ENCODE measurements at places on chromosomes 16 and 17.

GRCh38 chr17:37025847-37026530, 77.2 kb downstream of the AATF start:
- no peak for DNase-seq

DNA sequence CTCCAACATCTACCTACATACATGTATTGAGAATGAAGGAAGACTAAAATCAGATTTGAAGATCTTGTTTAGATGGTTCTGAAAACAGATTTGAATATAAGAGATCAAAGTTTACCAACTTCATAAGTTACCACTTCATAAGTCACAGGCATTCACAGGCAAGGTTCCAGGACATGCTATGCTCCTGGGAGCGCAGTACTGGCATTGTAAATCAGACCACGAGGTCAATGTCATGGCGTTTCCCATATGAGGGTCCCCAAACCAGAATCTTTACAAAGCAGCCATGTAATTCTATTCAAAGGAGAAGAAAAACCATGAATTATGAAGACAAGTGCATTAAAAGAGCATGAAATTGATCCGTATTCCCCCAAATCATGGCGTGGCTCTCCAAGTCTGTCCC, 3.0 kb downstream of the CDH11 start:
- DNase-seq = no peak

DNA sequence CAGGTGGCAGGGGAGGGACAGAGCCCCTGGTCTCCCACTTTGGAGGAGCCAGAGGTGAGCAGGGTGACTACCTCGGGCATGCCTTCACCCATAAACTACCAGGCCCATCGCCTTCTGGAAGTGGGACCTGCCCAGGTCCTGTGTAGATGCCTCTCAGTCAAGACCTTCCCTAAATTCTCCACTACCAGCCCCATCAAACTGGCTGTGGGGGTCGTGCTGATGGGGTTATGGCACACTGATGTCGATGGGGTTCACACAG, 5.8 kb upstream of the RAB37 start:
- DNase-seq = no peak

GRCh38 chr17:73027130-73027741, 65.3 kb downstream of the SLC39A11 start:
- no peak for DNase-seq

- no peak for DNase-seq
Measured at GRCh38 chr17:40534371-40535189, 30.7 kb downstream of the CCR7 start.

DNA sequence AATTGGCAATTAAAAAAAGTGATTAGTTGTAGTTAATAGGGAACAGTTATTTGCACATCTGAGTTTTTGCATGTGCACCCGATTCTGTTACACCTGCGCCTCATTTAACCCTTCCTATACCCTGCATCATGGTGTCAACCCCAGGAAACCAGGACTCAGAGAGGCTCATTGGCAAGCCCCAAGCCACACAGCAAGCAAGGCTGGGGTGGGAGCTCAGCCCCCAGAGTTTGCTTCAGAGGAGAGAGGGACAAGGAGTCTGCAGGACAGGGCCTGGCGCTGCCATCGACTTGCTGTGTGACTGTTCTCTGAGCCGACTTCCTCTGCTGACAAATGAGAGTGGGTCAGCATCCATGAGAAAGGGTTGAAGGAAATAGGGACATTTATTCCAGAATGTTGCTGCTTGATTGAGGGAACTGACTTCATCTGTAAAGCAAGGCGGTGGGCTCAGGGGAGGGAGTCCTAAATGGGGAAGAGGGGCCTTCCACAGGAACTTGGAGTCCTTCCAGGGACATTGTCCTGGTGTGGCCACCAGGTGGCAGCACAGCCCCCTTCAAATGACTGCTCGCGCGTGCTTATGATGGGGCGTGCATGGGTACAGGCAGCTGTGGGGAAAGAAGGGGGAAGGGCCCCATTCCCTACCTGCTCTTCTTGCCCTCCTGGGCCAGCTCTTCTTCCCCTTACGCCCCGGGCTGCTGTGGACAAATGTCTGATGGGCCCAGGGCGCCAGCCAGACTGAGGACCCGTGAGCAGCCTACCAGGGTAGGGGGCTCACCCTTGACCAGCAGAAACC, 51.6 kb downstream of the NT5M start:
- DNase-seq = peak; percentile 26

All from AG04450 (cell line).